Stimulated activated CD4-positive, alpha-beta T cell treated with anti-CD3 and anti-CD28 coated beads, Interleukin-1b, Interleukin-23, amount 100 ng/mL, for 1 hour (primary cell): ENCODE measurements at places on chromosomes 13 and 19.

DNA sequence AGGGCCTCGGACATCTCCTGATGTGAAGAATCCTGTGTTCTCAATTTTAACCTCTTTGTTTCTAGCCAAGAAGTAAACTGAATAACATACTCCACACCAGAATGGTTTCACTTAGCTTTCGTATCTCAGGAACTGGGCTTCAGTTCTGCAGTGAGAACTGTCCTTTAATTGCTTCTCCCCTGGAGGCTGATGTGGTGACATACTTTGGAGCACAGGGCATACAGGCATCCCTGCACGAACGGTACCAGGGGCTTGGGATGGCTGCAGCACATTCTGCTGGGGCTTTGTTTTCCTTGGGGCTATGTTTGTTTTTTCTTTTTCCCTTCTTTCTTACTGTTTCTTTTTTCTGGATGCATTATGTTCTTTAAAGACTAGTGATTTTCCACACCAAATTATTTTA is 230.5 kb downstream of the TM9SF2 start:
- DNase-seq, result no peak

GRCh38 chr13:36998624-36999041 is 507 bp downstream of the ALG5 start:
- DNase-seq, result peak; percentile 16

DNA sequence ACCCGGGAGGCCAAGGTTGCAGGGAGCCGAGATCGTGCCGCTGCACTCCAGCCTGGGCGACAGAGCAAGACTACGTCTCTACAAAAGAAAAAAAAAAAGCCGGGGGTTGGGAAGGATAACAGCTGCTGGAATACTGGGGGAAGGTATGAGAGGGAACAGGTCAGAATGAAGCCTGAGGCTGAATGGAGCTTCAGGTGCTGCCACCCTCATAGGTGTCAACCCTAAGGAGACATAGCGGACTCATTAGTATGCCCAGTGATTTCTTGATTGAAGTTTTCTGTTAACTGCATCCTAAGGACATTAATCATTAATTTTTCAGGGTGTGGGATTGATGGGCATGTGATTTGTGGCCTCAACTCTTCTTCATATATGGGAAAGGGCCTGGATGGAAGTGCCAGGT is 6.0 kb downstream of the SMARCA4 start:
- no peak for DNase-seq

DNA sequence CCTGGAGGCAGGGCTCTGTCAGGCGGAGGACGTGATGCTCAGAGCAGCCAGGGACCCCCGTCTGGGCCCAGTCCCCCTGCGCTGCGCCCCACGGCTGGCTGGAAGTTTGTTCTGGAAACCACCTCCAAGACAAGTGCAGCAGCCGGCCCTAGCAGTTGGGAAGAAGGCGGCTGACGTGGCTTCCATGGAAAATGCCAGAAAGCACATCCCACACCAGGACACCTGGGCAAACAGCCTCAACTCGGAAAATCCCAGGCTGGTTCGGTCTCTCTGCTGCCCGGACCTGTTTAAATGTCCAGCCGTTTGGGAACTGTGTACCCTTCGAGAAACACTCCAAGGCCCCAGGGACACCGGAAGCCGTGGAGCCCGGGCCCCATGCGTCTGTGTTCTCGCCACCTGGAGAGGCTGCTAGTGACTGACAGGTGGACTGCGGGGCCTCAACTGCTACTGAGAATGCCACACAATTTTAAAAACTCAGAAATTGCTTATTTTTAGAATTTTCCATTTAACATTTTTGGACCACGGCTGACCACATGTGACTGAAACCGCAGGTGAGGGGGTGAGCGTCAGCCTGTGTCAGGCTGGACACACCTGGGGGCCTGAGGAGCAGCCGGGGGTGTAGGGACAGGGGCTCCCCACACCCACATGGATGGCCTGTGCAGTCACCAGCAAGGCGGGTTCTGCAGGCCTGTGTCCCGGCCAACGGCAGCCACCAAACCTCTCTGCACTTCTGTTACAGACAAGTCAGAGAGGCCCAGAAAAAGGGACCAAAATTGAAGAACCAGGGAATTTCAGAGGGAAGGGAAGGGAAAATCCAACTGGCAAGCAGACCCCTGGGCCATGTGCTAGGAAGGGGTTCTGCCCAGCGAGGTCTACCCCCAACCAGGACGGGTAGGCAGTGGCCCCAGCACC is 31.7 kb downstream of the RASA3 start:
- no peak for DNase-seq

- no peak for DNase-seq
Measured at GRCh38 chr19:14476673-14477401, 1.7 kb upstream of the PTGER1 start.

- no peak for DNase-seq
Measured at GRCh38 chr13:21683034-21683733, 12.3 kb downstream of the FGF9 start.

- peak; percentile 69 for DNase-seq
Measured at GRCh38 chr19:48933382-48933932, at the start of gene DHDH. Gene DHDH (plus strand): TSS chr19:48933699. CDS start chr19:48933722, 23 bp downstream.

DNA sequence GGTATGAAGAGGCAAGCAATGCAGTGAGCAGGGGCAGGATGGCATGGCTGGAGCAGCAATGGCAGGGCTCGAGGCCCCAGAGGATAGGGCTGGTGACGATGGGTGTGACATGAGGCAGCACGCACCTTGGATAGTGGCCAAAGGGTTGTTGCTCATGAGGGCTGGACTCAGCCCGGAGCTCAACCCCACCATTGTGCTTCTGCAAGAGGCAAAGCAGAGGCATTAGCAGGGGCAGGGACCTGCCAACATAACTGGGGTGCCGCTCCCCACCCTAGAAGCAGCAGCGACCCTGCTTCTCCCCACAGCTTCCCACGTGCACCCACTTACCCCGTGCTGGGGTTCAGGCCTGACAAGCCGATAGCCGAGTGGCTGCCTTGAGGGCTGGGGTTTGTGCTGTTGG is 15.8 kb downstream of the ZNF574 start:
- no peak for DNase-seq

DNA sequence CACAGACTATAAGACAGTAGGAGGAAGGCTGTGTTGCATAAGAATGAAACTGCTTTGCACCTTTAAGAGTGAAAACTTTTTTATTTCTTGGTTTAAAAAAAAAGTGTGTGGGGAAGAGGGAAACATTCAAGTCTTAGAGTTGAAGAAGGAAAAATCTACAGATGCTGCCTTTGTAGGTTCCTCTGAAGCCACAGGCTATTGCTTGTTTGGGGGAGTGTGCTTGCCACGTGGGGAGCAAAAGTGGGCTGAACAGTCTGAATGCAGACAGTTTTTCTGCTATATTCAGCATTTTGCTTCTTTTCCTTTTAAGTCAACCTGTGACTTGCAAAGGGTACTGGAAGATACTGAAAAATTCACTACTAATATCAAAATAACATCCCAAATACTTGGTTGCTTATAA is 36.9 kb downstream of the EFNB2 start:
- DNase-seq, result no peak

- DNase-seq, result no peak
Measured at GRCh38 chr19:39122934-39123731, 2.5 kb upstream of the PAK4 start.

DNA sequence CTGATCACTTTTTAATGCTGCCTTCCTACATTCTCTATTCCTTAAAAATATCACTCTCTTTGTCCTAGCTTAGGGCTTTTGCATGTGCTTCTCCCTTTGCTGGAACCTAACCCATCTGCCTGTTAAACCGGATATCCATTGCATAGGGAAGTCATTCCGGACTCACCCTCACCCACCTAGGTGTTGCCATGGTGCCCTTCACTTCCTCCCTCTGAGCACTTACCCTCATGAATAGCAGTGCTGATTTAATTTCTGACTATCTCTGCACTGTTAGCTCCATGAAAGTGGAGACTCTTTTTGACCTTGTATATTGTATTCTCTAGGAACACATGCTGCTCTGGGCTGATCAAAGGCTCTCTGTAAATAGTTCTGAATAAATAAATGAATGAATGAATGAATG is 401.9 kb downstream of the PCDH20 start:
- no peak for DNase-seq

- no peak for DNase-seq
Measured at GRCh38 chr13:36438594-36439483, 6.5 kb downstream of the CCNA1 start.

DNA sequence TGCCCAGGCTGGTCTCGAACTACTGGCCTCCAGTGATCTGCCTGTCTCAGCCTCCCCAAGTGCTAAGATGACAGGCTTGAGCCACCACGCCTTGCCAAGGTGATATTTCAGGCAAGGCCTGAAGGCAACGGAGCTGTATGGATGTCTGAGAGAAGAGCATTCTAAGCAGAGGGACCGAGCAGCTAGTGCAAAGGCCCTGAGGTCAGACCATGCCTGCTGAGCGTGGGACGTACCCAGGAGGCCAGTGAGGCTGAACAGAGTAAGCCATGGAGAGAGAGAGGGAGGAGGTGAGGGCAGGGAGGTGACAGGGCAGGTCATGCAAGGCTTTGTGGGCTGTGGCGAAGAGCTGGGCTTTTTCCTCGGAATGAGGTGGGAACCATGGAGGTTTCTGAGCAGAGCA is 3.4 kb upstream of the SLC44A2 start:
- DNase-seq, result no peak

- no peak for DNase-seq
Measured at GRCh38 chr13:95452375-95452774, 100.1 kb upstream of the CLDN10 start.

GRCh38 chr13:53250272-53250875 is 221.8 kb downstream of the OLFM4 start:
- DNase-seq, result no peak

GRCh38 chr19:9857920-9858746 is 23.0 kb downstream of the PIN1 start:
- no peak for DNase-seq

- DNase-seq, result no peak
Measured at GRCh38 chr13:50994651-50995050, 85.1 kb downstream of the RNASEH2B start.

DNA sequence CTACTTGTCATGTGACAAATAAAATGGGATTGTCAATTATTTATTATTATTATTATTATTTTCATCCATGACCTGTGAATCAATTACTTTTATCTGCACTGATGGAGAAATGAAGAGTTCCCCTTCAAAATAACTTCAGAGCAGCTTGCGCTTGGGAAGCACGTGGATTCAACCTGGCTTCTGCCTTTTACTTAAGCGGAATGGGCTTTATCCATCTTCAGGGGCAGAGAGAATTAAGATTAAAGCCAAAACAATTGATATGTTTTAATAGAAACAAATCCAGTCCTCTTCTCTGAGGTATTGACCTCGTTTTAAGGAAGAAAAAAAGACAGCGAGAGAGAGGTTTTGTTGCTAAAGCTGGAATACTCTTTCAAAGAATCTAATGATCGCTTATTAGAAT is 876 bp downstream of the SACS start:
- DNase-seq, result no peak

GRCh38 chr13:81041761-81042160 is 700.8 kb upstream of the SPRY2 start:
- DNase-seq, result no peak

DNA sequence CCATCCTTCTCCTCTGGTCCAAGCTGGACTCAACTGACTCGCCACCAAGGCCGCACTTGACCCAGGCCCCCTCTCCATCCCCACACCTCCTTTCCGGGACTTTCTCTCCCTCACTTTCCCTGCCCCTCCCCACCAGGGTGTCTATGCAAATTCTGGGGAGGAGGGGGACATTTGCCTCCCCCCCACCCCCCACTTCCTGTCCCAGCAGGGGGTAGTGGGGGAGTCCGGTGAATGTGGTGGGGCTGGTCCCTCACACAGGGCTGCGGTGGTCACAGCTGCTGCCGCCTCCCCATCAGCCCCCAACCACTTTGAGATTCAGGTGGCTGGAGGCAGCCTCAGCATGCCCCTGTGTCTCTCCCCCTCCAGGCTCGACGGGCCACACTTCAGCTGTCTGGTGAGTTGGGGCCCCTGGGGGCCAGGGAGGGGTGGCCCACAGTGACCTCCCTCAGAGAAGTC is 870 bp downstream of the SPIB start:
- DNase-seq, result no peak

GRCh38 chr13:79482281-79482970 is 1.5 kb downstream of the NDFIP2 start:
- DNase-seq, result no peak

DNA sequence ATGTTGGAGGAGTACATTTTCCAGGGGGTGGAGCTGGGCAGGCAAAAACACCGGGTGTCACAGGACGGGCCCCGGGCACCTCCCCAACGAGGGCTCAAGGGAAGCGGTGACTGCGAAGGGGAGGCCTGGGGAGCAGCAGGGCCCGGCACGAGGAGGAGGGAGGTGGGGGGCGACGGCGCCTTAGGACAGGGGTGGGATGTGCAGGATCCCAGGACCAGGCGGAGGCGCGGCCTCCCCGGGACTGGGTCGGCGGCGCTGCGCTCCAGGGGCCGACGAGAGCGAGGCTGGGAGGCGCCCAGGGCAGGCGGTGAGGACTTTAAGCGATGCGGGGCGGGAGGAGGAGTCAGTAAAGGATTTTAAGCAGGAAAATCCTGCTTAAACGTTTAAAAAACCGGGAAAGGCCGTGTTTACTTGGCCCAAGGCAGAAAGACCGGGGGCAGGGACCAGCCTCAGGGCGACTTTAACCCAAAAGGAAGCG is 427 bp downstream of the ZNF160 start:
- DNase-seq, result no peak

DNA sequence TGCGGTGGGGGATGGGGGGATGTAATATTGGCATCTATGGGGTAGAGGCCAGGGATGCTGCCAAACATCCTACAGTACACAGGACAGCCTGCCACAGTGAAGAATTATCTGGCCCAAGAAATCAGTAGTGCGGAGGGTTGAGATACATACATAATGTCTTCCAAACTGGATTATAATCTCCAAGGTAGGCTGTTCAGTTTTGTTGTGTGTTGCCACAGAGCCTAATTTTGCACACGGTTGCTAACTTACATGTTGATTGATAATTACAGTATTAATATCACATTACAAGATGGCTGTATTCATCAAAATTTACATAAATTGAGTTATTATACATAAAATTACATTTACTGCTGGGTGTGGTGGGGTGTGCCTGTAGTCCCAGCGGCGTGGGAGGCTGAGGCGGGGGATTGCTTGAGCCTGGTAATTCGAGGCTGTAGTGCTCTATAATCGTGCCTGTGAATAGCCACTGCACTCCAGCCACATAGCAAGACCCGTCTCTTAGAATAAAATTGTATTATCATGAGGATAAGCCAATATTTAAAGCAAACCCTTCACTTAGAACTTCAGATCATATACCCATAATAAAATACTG is 8.1 kb downstream of the POMP start:
- DNase-seq, result no peak

GRCh38 chr13:89029062-89029461 is 1357.9 kb downstream of the SLITRK5 start:
- DNase-seq, result no peak

GRCh38 chr13:46515803-46516202 is 37.2 kb upstream of the LRCH1 start:
- no peak for DNase-seq
